ENCODE measurements at places on chromosomes 5 and 9.

GRCh38 chr5:108924457-108924961 is 176.8 kb downstream of the FER start:
- no peak for DNase-seq

GRCh38 chr5:140267559-140268018 is 35.3 kb downstream of the PFDN1 start:
- no peak for DNase-seq

GRCh38 chr5:77347435-77348098 is 137.1 kb downstream of the PDE8B start:
- no peak for DNase-seq

DNA sequence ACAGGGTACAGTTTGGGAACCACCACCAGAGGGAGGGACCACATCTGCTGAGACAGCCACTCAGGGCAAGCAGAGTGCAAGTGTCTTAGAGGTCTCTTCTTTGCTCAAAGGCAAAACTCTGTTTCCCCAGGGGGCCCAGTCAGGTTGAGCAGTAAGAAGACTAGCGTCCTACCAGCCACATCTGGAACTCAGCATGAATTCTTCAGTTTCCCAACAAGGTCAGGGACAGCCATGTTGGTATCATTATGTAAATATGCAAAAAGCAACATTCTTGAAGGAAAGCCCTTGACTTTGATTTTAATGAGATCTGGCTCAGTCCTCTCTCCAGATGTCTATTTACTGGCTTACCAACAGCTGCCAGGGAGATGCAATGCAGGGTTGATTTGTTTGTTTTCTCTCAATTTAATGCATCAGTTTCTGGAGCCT is 46.7 kb downstream of the TGFBI start:
- no peak for DNase-seq

GRCh38 chr5:2388571-2388970 is 362.9 kb downstream of the IRX2 start:
- DNase-seq, result no peak

- no peak for DNase-seq
These were observed 193.1 kb downstream of the SLC12A2 start for GRCh38 chr5:128276537-128277216.

GRCh38 chr5:66171349-66172344 is 27.5 kb downstream of the SREK1 start:
- DNase-seq, result peak; percentile 74

- DNase-seq, result no peak
These were observed 86.3 kb downstream of the SLC44A1 start for GRCh38 chr9:105330755-105331154.

GRCh38 chr5:40680741-40681362 is 1.1 kb downstream of the PTGER4 start:
- DNase-seq, result peak; percentile 70

DNA sequence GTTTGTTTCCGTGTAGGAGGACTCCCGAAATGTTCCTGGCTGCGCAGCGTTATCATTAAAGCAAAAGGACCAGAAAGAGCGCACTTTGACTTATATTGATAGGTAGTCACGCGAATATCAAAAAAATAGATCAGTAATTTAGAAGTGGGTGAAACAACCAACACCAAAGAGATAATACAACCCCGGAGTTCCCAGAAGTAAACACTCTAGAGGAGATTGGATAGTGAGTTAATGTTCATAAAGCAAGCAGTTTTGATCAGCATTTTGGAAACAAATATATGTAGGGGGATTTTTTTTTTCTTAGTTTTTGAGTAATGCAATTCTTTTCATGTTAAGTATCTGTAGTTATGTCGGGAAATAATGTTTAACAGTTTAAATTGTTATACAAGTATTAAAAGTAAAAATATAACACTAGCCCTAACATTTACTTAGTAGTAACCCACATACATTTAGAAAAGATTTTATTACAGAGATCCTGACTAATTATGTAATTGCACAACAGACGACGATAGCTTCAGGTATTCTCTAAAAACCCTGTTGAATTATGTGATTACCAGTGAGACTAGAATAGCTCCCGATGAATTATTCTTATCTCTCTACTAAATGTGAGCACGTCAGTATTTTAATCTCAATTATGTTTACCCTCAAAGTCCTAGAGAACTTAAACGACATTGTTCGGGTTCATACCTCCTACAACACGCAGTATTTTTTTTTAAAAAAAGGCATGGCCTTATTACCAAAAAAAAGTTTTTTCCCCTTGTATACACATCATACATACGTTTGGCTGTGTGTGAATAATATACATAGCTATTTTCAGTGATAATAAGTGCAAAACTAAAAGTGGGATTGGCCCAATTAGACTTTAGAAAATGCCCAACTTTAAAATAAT is 9.4 kb upstream of the NFIB start:
- DNase-seq, result no peak

GRCh38 chr5:127418367-127418766 is 99.1 kb upstream of the PRRC1 start:
- DNase-seq, result no peak

- DNase-seq, result no peak
These were observed 3.7 kb downstream of the MCTP1 start for GRCh38 chr5:95281226-95281625.

DNA sequence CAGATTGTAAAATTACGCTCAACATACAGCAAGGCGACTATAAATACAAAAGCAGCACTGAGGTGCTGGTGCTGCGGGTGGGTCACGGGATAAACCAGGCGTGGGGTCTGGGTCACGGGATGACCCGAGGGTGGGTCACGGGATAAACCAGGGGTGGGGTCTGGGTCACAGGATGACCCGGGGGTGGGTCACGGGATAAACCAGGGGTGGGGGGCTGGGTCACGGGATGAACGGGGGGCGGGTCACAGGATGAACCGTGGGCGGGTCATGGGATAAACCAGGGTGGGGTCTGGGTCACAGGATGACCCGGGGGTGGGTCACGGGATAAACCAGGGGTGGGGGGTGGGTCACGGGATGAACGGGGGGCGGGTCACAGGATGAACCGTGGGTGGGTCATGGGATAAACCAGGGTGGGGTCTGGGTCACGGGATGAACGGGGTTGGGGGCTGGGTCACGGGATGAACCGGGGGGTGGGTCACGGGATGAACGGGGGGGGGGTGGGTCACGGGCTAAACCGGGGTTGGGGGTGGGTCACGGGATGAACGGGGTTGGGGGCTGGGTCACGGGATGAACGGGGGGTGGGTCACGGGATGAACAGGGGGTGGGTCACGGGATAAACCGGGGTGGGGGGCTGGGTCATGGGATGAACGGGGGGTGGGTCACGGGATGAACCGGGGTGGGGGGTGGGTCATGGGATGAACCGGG is 30.2 kb upstream of the SLC9A3 start:
- DNase-seq, result no peak

DNA sequence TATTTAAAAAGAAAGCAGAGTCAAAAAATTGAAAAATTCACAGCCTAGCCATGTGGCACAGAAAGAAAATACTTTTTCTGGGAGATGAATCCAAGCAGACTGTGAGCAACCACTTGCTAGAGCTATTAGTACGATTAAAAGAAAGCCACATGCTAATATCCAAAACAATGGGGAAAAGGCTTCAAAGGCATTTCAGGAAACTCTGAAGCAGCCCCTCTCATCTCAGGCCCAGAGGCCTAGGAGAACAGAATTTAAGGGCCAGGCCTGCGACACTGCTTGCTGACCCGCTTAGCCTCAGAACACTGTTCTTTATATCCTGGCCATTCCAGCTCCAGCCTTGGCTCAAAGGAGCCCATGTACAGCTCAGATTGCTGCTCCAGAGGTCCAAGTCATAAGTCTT is 1257.0 kb upstream of the CDH18 start:
- no peak for DNase-seq

DNA sequence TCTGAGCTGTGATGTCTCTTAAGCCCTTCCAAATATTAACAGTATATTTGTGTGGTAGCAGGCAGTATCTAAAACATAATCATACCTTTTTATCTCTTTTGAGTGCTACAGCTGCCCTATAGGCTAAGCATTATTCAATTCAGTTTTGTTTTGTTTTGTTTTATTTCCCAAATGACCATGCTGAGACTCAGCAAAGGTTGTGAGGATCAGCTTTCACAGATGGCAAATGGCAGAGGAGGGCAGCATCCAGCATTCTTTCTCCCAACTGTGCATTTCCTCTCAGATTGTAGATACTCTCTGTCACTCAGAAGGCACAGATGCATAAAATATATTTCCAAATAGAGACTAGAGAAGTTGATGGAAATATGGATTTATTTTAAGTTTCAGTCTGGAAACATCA is 90.7 kb downstream of the DAPK1 start:
- no peak for DNase-seq

DNA sequence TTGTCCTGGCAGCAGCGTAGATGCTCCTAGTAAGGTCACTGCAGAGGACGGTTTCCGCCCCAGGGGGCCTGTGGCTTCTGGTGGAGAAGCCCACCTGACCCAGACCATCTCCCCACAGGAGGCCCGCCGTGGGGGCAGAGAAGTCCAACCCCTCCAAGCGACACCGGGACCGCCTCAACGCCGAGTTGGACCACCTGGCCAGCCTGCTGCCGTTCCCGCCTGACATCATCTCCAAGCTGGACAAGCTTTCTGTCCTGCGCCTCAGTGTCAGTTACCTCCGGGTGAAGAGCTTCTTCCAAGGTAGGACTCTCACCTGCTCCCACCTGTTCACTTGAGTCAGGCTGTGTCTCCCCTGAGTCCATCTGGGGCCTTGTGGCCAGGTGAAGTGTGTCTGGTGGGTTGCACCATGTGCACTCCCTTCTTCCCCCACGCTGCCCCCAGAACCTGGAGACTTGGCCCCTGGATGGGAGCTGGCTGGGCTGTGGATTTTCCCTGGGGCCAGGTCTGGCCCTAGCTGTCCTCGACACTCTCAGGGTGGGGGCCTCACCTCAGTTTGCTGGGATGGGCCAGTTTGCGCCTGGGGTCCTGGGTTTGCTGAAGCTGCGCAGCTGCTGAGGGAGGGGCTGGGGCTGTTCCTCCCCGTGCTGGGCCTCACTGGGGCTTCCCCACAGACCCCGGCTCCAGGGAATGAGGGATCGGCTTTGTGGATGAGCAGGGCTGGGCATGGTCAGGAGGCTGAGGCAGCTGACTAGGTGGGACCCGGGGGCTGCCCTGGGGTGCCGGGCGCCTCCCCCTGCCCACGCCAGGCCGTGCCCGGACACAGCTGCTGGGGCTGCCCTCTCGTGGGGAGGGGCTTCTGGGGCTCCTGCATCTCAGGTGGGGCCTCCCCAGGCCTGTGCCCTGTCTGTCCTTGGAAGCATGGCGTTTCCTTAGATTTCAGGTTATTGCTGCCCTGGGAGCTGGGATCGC is 32.4 kb downstream of the AHRR start:
- no peak for DNase-seq

GRCh38 chr5:138138949-138139780 is at the start of gene NME5:
NME5 (minus strand) TSS chr5:138139428; CDS start chr5:138138780, 648 bp downstream.
- DNase-seq, result peak; percentile 91

GRCh38 chr5:154086146-154086545 is 47.4 kb downstream of the MFAP3 start:
- no peak for DNase-seq

DNA sequence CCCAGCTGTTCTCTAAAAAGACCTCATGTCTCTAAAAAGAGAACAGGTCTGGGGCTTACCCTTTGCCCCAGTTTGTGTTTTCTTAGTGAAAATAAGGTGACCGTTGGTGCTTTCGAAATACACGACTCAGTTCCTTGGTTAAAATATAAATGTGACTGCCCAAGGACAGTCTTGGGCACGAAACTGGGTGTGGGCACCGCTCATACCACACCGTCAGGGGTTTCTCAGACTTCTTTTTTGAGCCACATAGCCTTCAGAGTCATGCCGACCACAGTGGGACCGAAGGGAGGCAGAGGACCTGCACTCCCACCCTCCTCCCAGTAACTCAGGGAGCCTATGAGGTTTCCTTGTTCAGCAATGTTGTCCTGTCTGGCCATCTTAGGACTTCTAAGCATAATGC is 6.5 kb downstream of the SNX18 start:
- DNase-seq, result no peak

GRCh38 chr5:138748630-138749081 is 4.6 kb upstream of the CTNNA1 start:
- no peak for DNase-seq

Data from eye (tissue), 1 donor.